ENCODE measurements at places on chromosomes 5 and 9.

GRCh38 chr5:125052584-125052983 lies 306.1 kb upstream of the ZNF608 start:
- no peak for DNase-seq

- DNase-seq, result no peak
Observed at GRCh38 chr9:73133921-73134407, 17.7 kb upstream of the ANXA1 start.

DNA sequence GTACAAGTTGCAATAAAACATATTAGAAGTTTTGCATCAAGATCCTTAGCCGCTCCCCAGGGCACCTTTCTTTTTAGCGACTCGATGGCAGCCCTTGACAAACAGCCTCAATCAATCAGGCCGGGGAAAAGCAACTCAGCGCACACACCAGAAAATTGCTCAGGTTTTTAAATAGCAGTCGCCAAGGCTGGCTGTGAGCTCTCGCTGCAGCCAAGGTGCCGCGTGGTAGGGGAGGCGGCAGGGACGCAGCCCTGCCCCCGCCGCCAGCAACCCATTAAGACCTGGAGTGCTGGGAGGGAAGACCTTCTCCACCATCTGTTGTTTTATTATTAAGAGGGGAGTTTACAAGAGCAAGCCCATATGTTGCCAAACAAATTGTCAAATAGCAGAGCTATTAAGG lies 22.6 kb downstream of the ASS1 start:
- no peak for DNase-seq

DNA sequence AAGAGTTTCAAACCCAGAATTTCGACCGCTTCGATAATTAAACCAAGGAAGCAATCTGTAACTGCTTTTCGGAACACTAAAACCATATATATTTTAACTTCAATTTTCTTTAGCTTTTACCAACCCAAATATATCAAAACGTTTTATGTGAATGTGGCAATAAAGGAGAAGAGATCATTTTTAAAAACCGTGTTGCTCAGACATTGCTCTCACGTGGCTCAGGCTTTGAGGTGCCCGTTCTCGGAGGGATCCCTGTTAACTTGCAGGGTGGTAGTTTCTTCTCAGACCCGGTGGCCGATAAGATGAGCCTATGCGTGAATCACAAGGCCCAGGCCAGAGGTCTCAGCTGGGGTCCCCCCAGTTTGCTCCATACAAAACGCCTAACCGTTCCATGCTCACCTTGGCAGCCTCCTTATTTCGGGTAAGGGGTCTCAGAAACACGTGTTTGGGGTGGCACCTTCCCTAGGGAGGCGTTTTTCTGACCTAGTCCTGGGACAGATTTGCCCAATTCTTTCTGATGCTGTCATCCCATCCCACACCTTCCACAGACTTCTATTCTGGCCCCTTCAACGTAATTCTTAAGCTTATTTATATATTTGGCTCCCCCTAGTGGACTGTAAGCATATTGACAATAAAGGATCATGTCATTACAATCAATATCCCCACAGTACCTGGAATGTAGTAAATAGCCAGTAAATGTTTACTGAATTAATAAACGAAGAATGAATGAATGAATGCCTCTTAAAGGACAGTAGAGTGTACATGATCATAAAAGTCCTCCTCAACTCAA lies 48.1 kb downstream of the THBS4 start:
- no peak for DNase-seq

GRCh38 chr5:38410304-38410990 lies 146.0 kb downstream of the LIFR start:
- no peak for DNase-seq

GRCh38 chr5:67222243-67223025 lies 25.8 kb upstream of the CD180 start:
- no peak for DNase-seq

GRCh38 chr5:56170557-56170956 lies 62.6 kb downstream of the ANKRD55 start:
- DNase-seq, result no peak

DNA sequence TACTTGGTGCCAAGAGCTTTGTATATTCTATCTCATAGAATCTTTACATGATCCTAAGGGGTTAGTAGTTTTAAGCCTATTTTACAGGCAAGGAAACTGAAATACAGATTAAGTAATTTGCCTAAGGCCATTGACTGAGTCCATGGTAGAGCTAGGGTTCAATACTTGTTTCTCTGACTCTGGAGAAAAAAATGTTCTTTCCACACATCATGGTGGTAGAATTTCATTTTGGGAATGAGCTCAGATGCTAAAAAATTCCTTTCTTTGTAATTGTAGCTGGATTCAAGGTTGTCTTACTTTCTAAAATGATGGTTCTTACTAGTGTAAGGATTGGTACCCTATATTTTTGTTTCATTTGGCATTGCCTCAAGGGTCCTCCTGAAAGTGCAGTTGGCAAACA lies 86.0 kb downstream of the ANKRD55 start:
- DNase-seq, result no peak

GRCh38 chr9:79236466-79236865 lies 335.3 kb upstream of the TLE4 start:
- DNase-seq, result no peak

GRCh38 chr9:32344551-32345182 lies 39.8 kb upstream of the ACO1 start:
- no peak for DNase-seq

GRCh38 chr5:8366266-8366665 lies 497.3 kb downstream of the MTRR start:
- DNase-seq, result no peak

DNA sequence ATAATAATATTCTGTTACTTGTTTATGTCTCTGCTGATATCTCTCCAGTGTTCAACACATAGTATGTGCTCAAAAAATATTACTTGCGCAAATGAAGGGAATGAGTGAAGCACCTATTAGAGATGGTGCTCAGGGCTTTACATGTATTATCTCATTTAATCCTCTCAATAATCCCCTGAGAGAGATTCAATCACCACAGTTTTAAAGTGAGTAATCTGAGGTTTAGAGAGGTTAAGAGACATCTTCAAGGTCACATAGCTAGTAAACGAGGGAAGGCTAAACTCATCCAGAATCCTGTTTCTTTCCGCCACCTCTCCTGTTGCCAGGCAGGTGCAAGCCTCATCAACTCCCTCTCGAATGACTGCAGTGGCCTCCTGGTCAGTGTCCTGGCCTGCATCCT lies 82.0 kb downstream of the UGCG start:
- DNase-seq, result no peak

DNA sequence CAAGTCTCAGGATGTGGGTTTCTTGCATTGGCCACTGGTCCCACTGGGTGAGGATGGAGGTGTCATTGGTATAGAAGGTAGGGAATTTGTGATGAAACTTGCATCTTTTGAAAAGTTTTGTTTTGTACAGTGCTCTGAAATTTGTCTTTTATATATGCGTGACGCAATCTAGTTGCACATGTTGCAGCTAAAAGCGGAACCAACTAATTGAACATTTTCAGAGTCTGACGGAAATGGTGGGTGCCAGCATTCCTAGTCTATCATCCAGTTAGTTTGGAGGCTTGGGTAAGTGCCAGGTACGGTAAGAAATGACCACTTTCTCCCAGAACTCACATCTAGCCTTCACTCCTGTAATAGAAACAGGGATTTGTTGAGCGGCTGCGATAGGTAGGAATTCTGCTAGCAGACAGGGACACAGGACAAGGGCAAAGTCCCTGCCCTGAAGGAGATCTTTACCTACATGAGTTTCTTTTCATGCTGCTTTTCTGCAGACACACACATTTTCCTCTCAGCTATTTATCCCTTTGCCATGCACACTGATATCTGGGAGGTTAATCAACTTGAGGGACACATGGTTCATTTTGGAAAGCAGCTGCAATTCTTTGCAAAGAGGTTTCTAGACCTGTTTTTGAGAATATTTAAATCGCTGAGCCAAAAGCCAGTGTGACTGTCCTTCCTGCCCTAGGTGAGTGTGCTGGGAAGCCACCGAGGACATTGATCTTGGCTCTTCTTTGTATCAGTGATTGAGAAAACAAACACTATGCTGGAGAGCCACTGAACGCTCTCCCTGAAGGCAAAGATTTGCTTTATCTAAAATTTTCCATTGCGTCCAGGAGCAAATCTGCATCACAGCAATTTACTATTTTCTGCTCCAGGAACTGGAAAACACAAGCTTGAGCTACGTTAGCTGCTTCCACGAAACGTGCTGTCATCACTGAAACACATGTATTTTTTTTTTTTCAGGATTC lies 89.7 kb downstream of the DAP start:
- DNase-seq, result no peak

GRCh38 chr9:19371942-19372341 lies 8.1 kb downstream of the RPS6 start:
- DNase-seq, result no peak

GRCh38 chr9:86763791-86764190 lies 183.5 kb downstream of the GAS1 start:
- no peak for DNase-seq

Data from vagina (tissue), 2 donors.